ENCODE measurements at places on chromosomes 7 and 10.

GRCh38 chr7:143351060-143351459 lies 11.5 kb downstream of the FAM131B start:
- DNase-seq: no peak

DNA sequence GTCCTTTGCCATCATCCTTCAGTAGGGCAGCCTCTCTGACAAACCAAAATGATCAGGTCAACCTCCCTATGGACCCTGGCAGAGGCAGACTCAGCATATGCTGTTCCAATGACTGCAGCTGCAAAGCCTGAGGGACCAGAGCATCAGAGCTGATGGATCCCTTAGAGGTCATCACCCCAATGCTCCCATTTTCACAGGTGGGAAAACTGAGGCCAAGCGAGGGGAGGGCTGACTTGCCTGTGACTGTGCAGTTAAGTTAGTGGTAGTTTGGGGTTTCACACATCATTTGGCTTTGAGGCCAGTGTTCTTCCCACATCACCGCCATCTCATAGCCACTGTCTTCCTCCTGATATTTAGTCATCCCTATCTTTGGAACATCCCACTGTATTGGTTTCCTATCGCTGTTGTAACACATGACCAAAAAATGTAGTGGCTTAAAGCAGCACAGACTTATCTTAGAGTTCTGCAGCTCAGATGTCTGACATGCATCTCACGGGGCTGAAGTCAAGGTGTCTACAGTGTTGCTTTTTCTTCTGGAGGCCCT lies 69.3 kb upstream of the PDZD8 start:
- no peak for DNase-seq

DNA sequence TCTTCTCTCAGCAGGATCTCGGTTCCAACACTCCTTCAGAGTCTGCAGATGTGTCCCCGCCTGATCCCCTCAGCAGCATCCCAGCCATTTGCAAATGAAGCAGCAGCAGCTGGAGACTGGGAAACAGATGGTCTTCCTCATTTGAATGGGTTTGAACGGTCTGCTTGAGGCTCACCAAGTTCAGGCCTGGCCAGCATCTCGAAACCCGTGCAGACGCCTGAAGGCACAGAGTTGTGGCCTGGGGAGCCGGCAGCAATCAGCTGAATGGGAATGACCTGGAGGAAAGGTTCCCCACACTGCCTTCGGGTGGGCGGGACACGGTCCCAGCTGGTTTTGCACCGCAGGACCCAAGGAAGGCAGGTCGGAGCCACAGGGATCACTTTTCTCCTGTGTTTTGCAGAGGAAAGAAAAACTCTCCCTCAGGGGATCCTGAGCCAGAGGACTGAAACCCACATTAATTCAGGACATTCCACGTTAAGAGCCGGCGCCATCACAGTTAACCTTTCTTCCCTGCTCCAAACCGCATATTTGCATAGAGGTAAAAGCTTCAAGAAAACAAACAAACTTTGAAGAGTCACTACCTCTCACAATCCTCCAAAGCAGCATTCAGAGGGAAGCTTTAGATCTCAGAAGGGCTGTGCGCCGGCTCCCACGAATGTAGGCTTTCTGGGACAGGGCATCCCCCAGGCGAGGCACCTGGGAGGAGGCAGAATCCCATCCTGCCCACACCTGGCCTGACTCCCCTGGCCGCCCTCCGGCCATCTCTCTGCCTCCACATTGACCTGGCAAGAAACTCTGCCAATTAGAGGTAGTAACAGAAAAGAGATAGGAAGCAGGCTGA lies 17.7 kb downstream of the FGFR2 start:
- DNase-seq: no peak

- no peak for DNase-seq
Observed at GRCh38 chr7:43513251-43513650, 69.7 kb upstream of the STK17A start.

- DNase-seq: no peak
Observed at GRCh38 chr7:4010061-4010605, 672.0 kb upstream of the FOXK1 start.

- DNase-seq: no peak
Observed at GRCh38 chr7:50798126-50798525, 15.4 kb upstream of the GRB10 start.

- no peak for DNase-seq
Observed at GRCh38 chr7:97732565-97733275, 834 bp downstream of the TAC1 start.

DNA sequence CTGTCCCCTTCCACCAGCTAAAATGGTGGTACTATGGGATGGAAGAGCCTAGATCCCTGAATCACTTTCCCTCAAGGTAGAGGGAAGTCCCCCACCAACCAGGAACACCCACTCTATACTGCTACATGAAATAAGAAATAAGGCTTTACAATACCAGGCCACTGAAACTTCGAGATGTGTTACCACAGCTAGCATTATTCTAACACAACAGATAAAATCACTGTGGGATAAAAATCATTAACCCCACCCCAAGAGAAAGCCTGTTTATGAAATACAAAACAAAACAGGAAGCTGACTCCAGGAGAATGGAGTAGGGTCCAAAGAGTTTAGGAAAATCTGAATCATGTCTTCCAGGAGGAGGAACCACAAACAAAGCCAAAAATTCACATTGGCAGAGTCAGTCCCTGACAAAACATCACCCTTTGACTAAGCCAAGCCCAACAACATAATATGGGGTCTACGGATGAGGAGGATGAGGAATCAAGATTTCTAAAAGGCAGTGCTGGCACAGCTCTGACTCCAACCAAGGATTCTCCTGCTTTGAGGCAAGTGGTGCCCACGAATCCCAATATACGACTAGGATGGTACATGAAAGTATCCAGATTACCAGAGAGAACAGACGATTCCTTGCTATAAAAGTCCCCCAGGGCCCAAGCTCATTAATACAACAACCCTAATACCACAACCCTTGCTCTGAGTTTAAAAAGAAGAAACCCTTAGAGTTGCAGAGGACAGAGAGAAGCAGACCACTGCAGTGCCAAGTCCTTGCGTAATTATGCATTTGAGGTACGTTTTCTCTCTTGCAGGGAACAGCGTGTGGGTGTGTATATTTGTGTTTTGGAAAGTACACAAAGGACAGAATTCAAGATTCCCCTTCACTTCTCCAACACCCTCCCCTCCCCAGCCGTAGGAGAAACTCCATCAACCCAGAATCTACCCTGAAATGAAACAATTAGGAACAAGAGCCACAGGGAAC lies 23.7 kb downstream of the XPNPEP1 start:
- DNase-seq: no peak

- DNase-seq: no peak
Observed at GRCh38 chr10:43078175-43078985, 1.5 kb downstream of the RET start.

GRCh38 chr10:111481866-111482265 lies 405.0 kb downstream of the ADRA2A start:
- no peak for DNase-seq

DNA sequence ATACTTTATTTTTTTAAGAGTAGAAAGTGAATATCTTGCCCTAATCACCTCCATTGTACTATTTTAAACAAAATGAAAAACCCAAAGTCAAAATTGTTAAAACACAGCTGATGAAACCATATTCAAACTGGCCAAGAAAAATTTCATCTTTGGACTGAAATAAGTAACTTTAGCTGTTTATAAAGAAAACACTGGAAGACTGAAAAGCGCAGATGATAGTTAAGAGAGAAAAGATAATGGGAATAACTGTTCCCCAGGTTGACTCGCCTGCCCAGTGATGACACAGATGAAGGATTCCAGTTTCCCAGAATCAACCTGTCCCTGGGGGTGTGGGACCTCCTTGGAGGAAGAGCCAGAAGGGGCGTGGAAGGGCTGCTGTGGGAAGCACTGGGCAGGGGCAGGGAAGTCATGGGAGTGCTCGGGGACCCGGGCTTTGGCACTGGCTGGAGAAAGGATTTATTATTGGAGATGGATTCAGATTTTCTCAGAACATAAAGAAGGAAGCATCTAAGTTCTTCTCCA lies 43.1 kb downstream of the DENND2A start:
- no peak for DNase-seq

DNA sequence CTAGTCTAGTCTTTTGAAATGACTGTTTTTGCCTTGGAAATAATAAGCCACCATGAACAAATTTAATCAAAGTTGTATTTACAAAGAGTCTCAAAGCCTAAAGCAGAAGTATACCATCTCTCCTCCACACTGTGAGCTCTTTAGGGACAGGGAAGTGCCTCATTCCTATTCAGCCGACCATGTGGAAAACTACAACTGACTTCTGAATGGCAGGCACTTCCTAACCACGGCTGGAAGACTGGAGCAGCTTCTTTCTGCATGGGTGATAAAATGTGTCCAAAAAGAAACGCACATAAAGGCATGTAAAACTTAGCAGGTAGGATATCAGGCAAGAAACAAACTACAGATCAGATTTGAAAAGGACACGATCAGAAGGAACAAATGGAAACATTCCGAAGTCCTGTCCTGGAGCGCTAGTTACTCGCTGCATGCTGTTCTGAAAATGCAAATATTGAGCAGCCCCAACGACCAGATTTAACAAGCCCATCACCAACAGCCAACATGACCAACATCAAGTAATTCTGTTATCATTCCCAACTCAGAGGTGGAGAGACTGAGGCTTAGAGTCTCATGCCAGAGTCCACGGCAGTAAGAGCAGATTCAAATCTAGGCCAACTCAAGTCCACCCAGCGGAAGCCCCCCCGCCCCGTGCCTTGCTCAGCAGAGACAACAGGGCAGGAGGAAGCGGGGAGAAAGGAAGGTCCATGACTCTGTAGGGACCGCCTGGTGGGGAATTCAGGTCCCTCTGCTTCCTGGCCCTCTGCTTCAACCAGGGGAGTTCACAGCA lies 26.5 kb downstream of the CTBP2 start:
- DNase-seq: no peak

- DNase-seq: no peak
Observed at GRCh38 chr10:125802739-125803138, 20.3 kb downstream of the UROS start.

DNA sequence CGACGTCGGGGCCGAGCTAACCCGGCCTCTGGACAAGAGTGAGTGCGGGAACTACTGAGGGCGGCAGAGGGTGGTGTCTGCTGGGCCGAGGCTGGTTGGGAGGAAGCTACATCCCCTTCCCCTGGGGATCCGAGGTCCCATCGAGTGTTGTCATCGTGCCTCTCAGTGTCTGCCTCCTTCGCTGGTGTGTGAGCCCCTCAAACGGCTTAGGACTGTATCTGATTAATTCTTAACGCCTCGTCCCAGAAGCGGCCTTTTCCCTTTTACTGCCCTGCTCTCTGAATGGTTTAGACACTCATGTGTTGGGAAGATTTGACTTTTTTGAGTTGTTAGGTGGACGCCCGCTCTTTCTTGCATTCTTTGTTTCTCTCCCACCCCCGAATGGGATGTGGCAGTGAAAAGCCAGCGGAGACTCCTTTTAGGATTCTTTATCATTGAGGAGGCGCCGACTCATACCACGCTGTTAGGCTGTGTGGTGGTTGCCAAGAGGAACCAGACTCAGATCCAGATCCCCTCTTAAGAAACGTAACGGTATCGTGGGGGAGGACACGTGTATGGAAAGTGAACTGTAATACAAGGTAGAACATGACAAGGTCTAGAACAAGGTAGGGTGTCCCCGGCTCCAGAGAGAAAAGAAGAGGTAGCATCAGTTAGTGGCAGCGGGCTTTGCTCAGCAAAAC lies 631 bp downstream of the SUPV3L1 start:
- no peak for DNase-seq

- no peak for DNase-seq
Observed at GRCh38 chr7:116971869-116972268, 18.6 kb downstream of the ST7 start.

- DNase-seq: no peak
Observed at GRCh38 chr7:47587976-47588375, 6.1 kb upstream of the TNS3 start.

DNA sequence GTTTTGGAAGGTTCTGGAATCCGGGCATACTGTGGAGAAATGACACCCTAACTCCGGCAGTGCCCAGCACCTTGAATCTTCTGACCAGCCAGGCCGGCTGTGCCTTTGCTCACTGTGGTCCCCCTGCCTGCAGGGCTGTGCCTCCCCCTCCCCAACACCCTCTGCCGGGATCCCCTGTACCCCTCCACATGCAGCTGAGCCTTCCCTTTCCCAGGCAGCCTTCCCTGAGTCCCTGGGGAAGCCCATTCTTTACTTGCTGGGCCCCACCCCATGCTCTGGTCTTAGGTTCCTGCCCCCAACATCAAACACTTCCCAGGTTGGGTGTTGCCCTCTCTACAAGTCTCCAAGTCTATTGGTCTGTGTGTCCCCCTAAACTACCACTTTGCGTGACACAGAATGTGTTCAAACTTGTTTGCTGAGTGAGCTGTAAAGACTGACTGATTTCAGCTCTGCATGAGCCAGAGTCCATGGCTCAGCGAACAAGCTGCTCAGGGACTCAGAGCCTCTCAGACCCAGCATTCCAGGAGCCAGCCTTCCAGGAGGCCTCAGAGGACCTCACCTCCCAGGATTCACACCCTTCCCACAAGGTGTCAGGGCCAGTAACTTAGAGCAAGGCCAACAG lies 31.6 kb downstream of the CALML5 start:
- DNase-seq: no peak

Data from activated T-helper 1 cell treated with Interleukin-2 at 50 U/mL for 16 hours (primary cell).